Activated CD4-positive, alpha-beta T cell treated with anti-CD3 and anti-CD28 coated beads, Interleukin-2, amount 10 ng/mL, durations not matched to agents 7 days and 5 days (primary cell): ENCODE measurements at places on chromosomes 7 and 10. TPM values are rescaled to one million over a fixed set of nuclear protein-coding genes. Genes with fewer than 3 reads are reported as not detected.

Gene CNTNAP2
- not detected for total RNA-seq

Gene MGAM2
- not detected for total RNA-seq

Gene HECW1
- not detected for total RNA-seq

Gene C1QL3
- total RNA-seq = 0.12 TPM

Gene UCN3
- not detected for total RNA-seq
